ENCODE measurements at places on chromosomes 5 and 9.

GRCh38 chr9:22700171-22700570, 253.5 kb downstream of the DMRTA1 start:
- no peak for DNase-seq

DNA sequence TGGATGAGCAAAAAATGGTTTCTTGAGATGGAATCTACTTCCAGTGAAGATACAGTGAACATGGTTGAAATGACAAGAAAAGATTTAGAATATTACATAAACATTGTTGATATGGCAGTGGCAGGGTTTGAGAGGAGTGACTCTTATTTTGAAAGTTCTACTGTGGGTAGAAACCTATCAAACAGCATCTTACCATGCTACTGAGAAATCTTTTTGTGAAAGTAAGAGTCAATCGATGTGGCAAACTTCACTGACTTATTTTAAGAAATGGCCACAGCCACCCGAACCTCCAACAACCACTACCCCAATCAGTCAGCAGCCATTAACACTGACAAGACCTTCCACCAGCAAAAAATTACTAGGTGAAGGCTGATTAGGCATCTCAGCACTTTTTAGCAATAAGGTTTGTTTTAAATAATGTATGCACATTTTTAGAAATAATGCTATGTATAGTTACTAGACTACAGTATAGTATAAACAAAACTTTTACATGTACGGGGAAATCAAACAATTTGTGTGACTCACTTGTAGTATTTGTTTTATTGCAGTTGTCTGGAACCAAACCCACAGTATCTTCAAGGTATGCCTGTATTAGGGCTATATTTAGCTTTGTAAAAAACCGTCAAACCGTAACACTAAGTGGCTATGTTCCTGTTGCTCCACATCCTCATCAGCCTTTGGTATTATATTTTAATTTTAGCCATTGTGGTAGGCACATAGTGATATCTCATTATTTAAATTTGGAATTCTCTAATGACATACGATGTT, 30.6 kb upstream of the ADAMTS6 start:
- peak; percentile 18 for DNase-seq

- DNase-seq: no peak
Observed at GRCh38 chr5:96871027-96871399, 5.3 kb upstream of the ERAP2 start.

DNA sequence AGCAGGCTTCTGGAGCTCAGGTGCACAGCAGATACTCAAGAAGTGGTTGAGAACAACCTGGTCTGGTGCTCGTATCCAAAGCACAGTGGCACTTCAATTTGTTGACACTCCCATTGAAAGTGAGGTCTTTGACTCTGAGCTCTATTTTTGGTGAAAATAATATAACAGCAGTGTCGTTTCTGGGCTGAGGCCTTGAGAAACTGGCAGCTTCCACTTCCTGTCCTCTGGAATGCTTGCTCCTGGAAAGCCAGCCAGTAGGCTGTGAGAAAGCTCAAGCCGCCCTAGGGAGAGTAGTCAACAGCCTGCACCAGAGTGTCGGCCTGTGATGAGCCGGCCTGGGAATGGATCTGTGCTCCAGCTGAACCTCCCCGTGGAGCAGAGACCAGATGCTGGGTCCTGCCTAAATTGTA, 6.8 kb upstream of the SUSD3 start:
- no peak for DNase-seq

- no peak for DNase-seq
Observed at GRCh38 chr5:16570121-16570815, 46.5 kb downstream of the RETREG1 start.

DNA sequence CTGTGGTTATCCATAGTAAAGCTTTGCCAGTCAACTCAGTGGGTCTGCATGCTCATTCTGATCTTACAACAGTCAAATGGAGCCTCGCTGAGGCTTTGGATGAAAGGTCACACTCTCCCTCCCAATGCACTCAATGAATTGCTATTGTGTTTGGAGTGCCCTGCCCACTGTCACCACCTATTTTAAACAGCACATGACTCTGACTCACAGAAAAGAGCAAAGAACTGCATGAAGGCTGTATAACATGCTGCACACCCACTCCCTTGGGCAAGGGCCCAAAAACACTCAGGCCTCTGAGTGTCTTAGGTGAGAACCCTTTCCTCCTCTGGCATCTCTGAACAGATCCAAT, 118.7 kb upstream of the CCDC112 start:
- DNase-seq: peak; percentile 70

DNA sequence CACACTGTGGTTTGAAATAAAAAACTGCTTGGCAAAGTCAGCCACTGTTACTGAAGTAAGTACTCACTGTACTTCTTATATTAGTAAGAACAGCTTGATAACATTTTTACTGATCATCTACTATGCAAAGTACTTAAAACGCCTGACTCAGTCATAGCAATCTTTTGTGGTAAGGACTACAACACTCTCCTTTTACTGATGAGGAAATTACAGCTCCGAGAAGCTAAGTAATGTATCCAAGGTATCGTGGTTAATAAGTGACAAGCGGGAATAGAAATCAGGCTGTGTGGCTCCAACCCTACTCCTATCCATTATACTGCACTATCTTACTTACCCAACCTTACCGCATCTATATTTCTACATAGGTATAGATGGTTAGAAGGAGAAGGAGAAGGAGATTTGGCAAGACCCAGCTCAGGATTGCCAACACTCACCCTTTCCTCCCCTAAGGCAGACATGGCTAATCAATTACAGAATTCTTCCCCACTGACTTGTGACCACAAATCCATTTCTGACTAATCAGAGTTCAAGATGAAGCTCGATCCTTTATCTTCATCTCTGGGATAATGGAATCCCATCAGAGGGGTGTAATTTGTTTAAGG, 281.4 kb downstream of the SPOCK1 start:
- DNase-seq: no peak

DNA sequence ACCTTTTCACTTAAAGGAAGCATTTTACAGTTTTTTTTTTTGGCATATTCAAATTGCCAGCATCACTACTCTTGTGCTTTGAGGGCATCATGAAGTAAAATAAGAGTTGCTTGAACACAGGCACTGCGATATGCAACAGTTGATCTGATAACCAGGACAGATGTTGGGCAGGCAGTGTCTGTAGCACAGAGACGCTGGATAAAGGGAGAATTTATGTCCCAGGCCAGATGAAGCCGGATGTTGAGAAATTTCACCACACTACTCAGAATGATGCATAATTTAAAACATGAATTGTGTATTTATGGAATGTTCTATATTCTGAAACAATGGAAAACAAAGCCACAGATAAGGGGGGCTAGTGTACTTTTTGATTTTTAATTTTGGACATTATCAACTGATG, 71.4 kb downstream of the SLC12A2 start:
- DNase-seq: no peak

DNA sequence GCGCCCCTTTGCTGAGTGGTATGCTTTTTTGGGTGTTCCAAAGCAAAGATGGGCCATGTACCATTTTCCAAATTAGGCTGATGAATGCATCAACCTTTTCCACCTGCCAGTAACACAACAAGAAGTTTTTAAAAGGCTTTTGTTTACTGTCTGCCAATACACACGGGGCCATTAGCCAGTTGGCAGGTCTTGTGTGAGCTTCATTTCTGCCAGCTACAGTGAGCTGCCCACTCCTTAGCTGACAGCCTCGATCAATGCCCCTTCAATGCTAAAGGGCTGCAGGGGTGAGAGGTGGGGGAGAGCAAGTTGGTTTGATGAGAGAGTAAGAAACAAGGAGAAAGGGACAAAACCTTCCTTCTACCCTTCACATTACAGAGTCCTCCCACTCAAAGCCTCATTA, 128.7 kb downstream of the C5orf15 start:
- DNase-seq: no peak

DNA sequence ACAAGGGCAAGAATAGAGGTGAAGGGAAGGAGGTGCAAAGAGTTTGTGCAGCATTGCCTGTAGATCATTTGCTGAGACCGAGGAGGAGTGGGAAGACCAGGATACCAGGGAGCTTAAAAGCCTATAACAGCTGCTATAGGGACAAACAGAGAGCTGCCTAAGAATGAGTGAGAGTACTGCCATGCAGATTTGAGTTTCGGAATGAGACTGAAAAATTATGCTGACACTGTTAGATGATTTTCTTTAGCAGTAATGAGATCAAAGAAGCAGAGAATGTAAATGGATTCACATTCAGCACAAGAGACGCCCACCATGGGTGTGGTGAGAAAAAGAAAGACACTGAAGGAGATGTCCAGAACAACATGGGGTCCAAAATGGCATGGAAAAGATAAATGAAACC, 69.7 kb downstream of the EPB41L4A start:
- DNase-seq: no peak

- no peak for DNase-seq
Observed at GRCh38 chr5:120258123-120258522, 206.0 kb upstream of the PRR16 start.

- DNase-seq: no peak
Observed at GRCh38 chr9:126294331-126295081, 32.1 kb upstream of the MVB12B start.

- no peak for DNase-seq
Observed at GRCh38 chr9:91503673-91504081, 80.0 kb upstream of the NFIL3 start.

- DNase-seq: no peak
Observed at GRCh38 chr5:72476275-72476674, 30.9 kb downstream of the ZNF366 start.

DNA sequence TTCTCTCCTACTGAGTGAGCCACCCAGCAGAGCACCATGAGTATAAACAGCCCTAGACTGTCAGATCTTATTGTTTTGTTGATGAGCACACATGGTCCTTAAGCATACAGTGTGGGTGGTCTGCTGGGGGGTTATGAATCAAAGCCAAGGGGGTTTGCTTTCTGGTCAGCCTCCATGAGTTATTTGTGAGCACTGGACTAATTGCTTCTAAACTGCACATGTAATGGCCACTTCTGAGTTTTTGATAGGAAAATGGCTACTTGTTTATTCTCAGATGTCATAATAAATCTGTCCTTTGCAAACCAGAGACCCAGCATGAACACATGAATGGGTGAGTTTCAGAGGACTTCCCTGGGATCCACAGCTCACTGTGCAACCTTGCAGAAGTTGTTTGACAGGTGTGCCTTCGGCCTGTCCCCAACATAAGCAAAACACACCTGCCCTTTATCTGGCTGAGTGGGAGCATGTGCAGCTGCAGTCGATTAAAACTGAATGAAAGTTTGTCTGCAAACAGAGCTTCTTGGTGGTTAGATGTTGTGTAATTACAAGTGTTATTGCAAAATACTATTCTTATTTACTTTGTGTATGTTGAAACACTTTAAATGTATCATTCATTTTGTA, 35.9 kb downstream of the MAMDC2 start:
- no peak for DNase-seq

GRCh38 chr5:143056339-143056704, 286.1 kb downstream of the ARHGAP26 start:
- no peak for DNase-seq

- DNase-seq: no peak
Observed at GRCh38 chr9:13274886-13275641, 4.4 kb downstream of the MPDZ start.
